ENCODE measurements at places on chromosomes 12 and 14.
A peak's percentile ranks its signal among the peaks of the same experiment; 100 is the strongest.

GRCh38 chr14:59912443-59912842, 7.5 kb upstream of the LRRC9 start:
- DNase-seq = no peak

DNA sequence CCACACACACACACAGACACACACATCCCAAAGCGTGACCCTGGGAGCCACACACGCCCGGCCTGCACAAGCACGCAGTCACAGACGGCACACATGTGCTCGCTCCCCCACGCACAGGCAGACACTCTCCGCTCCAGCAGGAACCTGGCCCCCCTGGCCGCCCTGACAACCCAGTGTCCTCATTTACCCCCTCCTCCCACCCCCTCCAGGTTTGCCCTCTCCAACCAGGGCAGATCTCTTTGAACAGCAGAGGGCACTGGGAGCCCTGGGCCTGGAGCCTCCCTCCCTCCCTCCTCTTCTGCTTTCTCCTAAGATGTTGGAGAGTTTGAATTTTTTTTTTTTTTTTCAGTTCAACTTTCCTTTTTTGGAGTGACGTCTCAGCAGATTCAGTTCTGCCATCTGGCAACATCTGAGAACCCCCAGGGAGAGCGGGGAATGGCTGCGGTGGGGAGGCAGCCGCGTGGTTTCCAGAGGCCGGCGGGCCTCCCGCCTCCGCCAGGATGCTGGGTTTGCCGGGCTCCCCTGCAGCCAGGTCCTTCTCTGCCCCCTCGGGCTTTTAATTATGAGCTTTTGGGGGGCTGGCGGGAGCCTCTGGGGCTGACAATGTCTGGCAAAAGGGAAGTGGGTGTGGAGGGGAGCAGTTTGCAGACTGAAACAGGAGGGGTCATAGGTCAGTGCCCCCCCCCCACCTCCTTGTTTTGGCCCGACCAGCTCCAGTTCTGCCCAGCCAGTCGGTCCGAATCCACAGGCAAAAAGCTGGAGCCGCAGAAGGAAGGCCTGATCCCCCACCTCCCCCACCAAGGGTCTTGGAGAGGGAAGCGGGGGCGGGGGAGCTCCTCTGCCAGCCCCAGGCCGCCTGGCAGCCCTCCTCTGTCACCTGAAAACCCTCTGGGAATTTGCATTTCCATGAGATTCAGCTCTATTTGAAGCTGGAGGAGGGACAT, 1.3 kb upstream of the NCOR2 start:
- peak; percentile 58 for DNase-seq

- no peak for DNase-seq
Observed at GRCh38 chr12:104399740-104400612, 56.8 kb upstream of the CHST11 start.

- no peak for DNase-seq
Observed at GRCh38 chr14:57659052-57659451, 165.4 kb upstream of the CCDC198 start.

DNA sequence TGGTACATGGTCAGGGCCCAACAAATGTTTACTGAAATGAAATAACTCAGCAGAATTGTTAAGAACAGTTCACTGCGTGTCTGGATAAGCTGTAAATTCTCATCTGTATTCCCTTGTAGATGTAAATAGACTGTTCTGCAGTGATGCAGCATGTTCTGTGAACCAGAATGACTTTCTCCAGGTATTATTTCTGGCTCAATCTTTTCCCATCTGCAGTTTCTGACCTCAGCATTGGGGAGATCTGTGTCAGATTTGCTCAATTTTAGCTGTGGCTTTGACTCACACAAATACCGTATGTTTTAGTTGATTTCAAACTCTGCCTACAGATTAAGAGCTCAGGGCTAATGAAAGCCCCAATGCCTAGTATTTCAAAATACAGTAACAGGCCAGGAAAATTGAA, 49.2 kb upstream of the DICER1 start:
- no peak for DNase-seq

GRCh38 chr14:94164685-94165431, 9.3 kb upstream of the PPP4R4 start:
- no peak for DNase-seq

DNA sequence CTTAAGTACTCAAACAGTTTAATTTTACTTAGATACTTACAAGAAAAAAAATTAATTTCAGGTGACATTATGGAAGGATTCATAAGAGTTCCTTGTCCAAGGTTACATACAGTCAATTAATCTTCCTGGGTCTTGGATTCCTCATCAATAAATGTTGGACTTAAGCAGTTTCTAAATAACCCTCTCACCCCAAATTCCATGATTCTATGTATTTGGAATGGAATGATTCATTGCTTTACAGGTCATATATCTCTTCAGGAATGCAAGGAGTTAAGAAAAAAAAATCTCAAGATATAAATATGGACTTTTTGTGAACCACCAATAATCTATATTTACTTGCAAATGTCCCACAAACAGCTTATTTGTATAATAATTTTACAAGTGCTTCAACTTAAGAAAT, 84.2 kb upstream of the BMP4 start:
- DNase-seq = peak; percentile 20

DNA sequence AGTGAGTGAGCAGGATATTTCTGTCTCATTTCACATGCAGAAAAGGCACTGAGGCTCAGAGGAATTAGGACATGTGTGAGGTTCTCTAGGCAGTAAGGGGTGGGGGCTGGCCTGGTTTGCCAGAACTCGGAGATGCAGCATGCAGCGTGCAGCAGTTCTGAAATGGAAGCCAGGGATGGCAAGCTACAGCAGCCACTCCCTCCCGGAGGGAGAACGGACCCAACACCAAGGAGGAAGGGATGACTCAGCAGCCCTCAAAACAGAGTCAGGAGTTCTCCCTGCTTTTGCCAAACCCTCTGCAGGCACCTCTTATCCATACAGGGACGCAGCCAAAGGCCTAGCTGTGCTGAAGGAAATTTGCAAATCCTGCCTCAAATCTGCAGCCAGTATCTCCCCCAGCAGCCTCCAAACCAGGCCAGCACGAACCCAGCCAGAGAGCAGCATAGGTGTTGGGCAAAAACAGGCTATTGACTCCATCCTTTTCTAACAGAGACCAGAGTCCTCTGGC, 10.3 kb upstream of the SERPINA3 start:
- peak; percentile 82 for DNase-seq

GRCh38 chr12:60052483-60052882, 456.7 kb downstream of the SLC16A7 start:
- peak; percentile 29 for DNase-seq

- DNase-seq = peak; percentile 16
Observed at GRCh38 chr14:91153360-91153759, 39.5 kb downstream of the DGLUCY start.

GRCh38 chr14:91032248-91032647, 28.2 kb downstream of the RPS6KA5 start:
- DNase-seq = no peak

- DNase-seq = no peak
Observed at GRCh38 chr14:99545586-99545985, 58.4 kb downstream of the CCDC85C start.
